ENCODE measurements at places on chromosomes 3 and 15.

DNA sequence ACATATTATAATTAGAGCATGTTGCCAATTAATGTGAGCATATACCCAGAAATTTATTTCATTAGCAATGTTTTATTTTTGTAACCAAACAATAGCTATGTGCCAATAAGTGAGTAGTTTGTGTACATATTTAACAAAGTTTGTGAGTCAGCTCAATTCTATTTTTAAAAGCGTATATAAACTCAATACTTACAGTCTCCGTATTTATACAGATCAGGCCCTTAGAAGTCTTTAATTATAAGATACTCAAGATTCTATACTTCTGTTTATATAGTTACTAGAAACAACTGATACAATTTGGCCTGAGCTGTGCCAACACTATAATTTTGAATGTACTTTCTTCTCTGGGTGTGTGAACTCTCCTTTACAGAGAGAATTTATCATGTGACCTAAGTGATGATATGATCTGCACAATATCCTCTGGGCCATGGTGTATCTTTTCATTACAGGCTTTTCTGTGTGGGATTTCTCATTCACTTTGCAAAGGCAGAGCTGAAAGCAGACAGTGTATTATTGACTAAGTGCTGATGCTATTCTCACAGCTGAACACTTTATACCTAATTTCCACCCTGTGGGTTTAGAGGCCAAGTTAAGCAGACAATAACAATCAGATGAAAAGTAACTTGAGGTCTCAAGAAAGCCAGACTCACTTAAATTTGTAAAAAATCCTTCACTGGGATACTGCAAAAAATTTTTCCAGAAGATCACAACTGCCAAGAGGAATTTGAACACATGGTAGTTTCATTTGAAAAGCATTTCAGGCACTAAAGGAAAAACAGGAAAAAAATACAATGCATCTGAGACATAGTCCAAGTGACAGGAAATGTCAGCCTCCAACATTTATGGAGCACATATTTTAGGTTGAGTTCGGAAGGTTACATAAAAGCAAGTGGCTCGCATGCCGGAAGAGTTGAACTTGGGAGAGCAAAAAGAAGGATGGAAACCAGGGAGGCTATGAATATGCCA is 277.9 kb upstream of the SEMA6D start:
- no peak for DNase-seq

DNA sequence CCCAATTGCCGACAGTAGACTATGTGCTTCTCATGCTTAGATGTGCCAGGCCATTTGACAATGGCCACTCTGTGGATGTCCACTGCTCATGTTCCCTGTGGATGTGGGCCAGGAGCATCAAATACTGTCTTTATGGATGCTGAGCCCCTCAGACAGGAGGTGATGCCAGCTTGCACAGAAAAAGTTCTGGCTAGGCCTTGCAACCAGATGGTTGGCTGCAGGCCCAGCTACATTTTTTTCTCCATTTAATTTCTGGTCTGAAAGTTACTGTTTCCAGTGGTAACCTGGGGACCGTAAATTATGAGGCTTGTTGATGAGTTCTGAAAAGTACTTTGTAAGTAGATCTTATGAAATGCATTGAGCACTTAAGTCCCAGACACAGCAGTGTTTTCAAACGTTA is 228.5 kb downstream of the CHL1 start:
- DNase-seq, result no peak

DNA sequence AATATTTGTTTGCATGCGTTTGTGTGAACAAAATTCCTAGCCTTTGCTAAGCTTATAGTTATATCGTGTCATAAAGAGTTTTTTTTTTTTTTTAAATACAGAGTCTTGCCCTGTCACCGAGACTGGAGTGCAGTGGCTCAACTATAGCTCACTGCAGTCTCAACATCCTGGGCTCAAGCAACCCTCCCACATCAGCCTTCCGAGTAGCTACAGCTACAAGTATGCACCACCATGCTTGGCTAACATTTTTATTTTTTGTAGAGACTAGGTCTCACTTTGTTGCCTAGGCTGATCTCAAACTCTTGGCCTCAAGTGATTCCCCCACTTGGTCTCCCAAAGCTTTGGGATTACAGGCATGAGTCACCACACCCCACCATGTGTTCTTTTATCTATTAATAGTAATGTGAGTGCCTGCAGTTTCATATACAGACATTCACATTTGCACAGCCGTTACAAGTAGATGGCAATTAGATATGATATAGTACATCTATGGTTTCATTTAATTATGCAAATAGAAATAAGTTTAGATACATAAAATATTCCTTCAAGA is 848.6 kb downstream of the PDCD6IP start:
- no peak for DNase-seq

DNA sequence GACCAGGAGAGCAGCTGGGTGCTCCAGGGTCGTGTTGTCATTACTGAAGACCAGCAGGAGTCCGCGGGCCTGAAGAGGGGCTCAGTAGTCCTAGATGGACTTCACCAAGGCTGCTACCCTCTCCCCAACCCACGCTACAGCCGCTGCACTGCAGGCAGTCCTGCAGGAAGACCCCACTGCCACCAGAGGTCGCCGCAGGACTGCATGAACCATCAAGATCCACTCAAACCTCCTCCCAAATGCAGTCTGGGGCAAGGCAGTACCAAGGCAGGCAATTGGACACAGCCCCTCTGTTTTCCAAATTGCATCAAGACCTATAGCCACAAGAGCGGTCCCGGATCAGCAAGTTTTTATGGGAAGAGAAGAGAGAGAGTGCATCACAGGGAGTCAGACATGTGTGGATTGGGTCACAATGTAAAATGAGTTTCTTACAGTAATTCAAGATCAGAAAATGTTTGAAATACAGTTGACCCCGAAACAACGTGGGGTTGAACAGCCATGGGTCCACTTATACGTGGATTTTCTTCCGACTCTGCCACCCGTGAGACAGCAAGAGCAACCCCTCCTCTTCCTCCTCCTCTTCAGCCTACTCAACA is 46.7 kb downstream of the DZIP1L start:
- DNase-seq, result peak; percentile 89

DNA sequence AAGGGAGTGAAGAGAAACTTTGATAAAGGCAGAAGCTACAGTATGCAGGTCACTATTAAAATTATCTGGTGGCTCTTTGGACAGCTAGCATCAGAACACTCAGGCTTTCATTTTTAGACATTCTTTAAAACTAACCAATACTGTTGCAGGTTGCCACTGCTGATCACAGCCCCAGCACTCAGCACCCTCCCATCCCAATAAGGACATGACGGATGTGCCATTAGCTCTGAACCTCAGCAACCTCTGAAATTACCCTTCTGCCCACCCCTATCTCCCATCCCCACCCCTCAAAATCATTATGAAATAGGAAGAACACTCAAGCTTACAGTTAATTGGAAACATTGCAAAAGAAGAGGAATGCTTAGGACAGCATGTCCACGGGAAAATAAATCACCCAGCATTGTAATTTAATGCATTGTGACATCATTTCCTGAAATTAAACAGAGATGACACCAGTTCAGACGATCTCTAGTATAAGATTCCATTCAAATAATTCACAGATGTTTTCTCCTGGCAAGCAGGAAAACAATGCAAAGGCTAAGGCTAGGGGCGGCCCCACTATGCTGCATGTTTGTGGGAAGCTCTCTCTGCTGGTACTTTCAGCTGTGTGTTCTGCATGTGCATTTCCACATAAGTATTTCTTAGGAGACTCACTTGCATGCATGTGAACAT is 71.6 kb downstream of the MEIS2 start:
- no peak for DNase-seq

- no peak for DNase-seq
Observed at GRCh38 chr15:25939122-25939521, 76.0 kb upstream of the ATP10A start.

DNA sequence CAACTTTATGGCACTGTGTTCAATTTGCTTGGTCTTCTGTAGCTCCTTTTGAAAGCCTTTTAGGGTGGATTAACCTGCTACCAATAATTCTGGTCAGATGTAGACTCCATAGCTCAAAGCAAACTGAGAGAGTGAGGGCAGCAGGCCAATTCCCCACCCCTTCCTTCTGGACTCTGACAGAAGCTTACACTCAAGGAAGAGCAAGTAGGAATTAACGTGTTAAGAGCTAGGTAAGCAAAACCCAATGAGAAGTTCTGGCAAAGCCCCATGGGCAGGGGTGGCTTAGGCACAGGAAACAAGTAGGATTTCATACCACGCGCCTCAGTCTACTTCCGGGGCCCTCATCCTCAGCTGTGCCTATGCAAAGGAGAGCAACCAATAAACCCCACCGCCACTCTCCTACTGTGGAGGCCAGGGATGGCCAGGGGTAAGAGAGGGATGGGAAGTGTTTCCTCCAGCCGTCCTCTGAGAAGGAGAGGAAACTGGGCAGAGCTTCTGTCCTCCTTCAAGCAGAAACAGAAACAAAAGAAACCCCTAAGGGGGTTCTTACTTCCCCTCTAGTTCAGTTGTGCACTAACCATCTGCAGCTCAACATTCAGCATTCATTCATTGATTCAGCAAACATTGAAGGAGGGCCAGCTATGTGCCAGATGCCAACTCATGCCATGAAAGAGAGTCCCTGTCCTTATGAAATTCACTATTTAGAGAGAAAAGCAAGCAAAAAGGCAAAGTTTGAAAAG is 12.6 kb downstream of the CCR5 start:
- DNase-seq, result no peak

GRCh38 chr15:31517711-31518110 is 191.1 kb downstream of the KLF13 start:
- DNase-seq, result no peak

DNA sequence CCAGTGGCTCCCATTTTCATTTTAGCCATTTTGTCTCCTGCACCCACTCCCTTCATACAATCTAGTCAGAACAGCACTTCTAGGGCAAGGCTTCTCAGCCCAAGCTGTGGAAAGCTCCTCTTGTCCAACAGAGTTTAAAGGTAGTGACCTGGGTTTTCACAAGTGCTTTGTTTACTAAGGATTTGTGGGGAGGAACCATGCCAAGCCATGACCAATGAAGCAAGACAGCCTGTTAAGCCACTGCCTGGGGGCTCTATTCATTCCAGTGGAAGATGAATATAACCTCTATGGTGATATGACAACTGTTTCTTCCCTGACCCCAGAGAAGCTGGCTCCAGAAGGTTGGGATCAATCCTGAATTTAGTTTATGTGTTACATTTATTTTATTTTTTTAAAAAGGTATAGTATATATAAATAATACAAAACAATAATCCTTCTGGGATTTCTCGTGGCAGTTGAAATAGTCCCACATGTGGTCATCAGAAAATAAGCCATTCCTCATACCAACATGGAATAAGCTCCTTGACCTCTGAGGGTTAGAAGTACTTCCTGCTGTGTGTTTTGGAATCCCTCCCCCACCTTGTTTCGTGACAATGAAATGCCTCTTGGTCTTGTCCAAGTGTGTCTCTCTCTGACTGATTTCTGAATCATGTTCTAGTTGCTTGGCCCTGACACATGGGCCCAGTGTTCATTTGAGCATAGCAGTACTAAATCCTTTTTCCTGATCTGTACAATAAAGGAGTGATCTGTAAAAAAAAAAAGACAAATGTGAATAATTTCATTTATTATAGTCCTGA is 13.3 kb upstream of the THUMPD3 start:
- DNase-seq, result no peak

DNA sequence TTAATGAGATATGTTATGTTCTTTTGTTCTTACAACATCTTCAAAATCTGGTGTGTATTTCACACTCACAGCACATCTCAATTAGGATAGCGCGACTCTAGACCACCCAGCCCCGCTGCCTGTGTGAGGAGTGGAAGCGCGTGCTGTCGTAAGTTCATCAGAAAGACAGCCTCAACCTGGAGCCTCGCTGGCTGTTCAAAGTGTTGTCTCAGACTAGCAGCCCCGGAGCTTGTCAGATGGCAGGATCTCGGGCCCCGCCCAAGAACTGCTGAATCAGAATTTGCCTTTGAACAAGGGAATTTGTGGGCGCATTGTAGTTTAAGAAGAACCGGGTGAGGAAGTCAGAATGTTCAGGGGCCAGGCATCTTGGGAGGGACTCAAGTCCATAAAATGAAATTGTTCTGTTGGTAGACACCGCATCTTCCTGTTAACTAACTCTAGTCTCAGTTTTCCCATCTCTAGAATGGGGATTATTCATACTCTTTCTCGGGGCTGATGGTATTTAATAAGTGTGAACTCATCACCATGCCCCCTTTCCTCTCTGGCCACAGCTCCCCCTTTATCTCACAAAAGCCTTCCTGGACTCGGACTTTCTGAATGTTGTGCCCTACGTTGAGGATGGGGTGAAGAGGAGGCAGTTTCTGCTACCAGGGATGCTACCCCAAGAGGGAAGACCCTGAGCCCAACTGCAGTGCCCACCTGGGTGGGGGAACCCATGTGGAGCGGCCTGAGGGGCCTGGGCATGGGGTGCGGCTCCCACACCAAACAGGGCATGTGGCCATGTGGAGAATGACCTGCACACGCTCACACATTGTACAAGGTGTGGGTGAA is 40.4 kb downstream of the BHLHE40 start:
- no peak for DNase-seq

- DNase-seq, result peak; percentile 82
Observed at GRCh38 chr3:34683851-34684250, 885.4 kb downstream of the PDCD6IP start.

DNA sequence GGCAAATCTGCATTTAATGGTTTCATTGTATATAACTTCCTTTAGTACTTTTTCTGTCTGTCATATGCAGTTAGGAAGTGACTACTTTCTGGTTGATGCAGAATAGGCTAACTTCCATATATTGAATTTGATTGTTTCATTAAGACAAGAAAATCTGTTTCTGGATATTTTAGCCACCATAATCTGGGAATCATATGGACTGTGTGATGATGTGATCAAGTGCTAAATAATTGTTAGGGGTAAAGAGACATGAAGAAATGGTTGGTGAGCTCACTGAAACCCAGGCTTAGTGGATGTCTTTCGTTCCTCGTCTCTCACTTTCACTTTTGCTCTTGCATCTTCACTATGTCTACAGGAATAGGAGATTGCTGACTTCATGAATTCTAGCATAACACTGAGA is 3.5 kb upstream of the MNS1 start:
- no peak for DNase-seq

DNA sequence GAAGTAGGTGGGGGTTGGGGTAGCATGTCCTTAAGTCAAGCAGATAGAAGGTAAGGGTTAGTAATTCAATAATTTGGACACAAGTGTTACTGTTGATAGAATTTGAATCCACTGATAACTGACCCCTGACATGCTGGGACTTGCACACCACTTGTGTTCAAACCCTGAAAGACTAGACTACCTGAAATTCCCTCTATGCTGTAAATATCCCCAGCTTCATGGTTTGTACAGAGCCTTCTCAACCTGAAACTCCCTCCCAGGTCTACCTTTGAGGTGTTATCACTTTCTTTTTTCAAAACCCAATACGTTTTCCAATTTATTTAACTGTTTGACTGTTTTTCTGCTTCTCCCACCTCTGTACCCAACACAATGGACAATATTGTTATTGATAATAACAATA is 459.6 kb downstream of the NLGN1 start:
- no peak for DNase-seq

DNA sequence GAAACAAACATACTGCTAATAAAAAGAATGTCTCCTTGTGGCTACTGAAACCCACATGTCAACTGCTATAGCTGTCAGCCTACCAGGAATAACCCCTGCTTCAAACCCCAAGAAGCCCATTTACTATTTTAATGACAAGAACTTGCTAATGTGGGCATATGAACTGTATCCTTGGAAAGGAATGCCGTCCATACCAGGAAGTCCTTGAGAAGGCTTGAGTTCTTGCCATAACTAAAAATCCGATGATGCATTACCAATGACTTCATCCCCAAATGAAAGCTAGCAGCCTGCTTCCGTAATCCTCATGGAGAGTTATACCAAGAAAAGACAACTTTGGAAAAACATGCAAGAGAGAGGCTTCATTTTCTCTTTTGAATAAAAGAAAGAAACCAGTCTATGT is 34.8 kb downstream of the MINDY4B start:
- no peak for DNase-seq
